AG09309 (cell line): ENCODE measurements at places on chromosomes 6 and 20.
A peak's percentile ranks its signal among the peaks of the same experiment; 100 is the strongest.

DNA sequence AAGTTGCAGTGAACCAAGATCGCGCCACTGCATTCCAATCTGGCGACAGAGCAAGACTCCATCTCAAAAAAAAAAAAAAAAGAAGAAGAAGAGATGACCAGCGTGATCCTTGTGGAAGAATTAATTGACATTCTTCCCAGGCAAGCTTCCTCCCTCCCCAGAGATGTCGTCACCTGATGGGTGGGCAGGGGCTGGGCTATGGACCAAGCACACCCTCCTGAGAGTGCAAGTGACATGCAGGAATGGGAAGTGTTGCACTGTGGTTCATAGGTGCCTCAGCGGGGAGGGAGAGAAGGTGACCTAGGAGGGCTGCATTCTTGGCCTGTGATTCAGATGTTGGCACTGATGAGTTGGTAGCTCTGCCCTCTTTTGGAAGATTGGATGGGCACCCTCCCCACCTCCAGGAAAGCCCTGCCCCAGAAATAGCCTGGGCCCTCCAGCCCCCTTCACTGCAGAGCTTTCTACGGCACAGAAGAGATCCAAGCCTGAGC, 37.8 kb downstream of the TAF8 start:
- no peak for DNase-seq

DNA sequence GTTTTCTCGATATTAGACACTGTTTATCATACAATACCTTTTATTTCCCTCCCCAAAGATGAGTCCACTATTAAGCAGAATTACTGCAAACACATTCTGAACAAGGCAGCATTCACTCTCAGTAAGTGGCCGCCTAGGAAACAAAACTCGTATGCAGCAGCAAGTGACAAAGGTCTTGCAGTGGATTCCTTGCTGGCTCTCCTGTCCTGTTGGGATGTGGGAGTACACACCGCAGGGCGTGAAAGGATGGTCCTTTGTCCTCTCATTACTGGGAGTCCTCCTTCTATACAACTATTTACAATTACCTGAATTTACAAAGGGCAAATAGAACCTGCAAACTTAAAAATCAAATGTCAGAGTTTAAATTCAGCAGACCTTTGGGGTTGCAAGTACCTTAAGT, 16.1 kb downstream of the CTCFL start:
- DNase-seq = no peak

GRCh38 chr20:51169813-51170212, 146.9 kb upstream of the KCNG1 start:
- no peak for DNase-seq

GRCh38 chr20:1163105-1163504, 21.7 kb downstream of the TMEM74B start:
- DNase-seq = no peak

DNA sequence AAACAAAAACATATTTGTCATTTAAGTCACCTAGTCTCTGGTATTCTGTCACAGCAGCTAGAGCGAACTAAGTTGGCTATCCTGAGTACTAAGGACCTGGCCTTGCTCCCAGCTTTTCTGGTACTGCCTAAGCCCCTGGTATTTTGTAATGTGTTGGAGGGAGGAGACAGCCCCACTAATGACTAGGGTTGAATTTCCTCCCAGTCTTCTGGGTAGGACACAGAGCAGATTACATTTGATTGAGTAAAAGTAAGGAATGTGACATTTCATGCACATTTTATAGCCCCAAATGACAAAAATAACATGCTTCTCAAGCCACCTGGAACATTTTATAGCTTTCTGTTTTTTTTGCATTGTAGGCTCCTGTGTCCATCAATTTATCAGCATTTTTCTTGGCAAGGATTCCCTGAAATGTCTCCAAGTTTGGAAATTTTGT, 47.9 kb upstream of the DDR1 start:
- DNase-seq = peak; percentile 67

GRCh38 chr6:7587631-7588100, 2.3 kb upstream of the SNRNP48 start:
- DNase-seq = no peak
